ENCODE measurements at places on chromosomes 5 and 9.
A peak's percentile ranks its signal among the peaks of the same experiment; 100 is the strongest.

DNA sequence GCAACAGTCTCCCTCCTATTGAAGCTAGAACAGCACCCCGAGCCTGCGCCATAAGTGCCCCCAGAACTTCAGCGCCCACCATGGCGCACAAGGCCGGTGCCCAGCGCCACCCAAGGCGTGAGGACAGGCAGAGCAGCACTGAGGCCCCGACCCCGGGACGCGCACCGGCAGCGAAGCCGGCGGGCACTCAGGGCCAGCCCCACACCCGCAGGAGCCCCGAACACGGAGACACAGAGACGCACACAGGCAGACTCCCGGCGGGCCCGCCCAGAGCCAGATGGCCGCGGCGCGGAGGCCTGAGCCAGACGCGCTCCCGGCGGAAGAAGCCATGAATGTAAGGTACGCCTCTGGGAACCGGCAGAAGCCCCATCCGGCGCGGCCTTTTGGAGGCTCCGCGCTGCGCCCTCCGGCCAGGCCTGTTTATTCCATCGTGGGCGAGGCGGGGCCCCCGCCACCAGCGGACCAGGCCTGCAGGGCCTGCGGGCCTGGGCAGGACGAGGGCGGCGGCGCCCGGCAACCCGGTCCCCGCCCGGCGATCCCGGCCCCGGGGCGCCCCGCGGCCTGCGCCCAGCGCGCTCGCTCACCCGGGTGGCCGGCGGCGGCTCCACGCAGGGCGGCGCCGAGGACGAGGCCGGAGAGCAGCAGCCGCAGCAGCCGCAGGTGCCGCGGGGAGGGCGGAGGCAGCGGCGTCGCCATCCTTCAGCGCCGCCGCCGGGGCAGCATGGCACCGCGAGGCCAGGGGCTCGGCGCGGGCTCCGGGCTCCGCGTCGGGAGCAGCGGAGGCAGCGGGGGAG is 486 bp downstream of the NPDC1 start:
- H3K4me1 ChIP-seq: peaks cover 20% of the 10 kb centered on the region
- peak overlapping the region; percentile 49 for H3K4me3 ChIP-seq
- peak; percentile 32 for DNase-seq
- peaks cover 45% of the 10 kb centered on the region for H3K27me3 ChIP-seq
- H3K27ac ChIP-seq: no peak overlapping the region

- no peaks in the 10 kb centered on the region for H3K4me1 ChIP-seq
- H3K27me3 ChIP-seq: no peaks in the 10 kb centered on the region
- H3K4me3 ChIP-seq: no peak overlapping the region
- no peak overlapping the region for H3K27ac ChIP-seq
Observed at GRCh38 chr9:1748407-1748806, 266.7 kb upstream of the SMARCA2 start.

- DNase-seq: no peak
- peaks cover 58% of the 10 kb centered on the region for H3K27me3 ChIP-seq
- no peak overlapping the region for H3K27ac ChIP-seq
- H3K4me1 ChIP-seq: peaks cover 31% of the 10 kb centered on the region
- H3K4me3 ChIP-seq: no peak overlapping the region
Observed at GRCh38 chr5:72140711-72141110, 33.4 kb downstream of the MAP1B start.

- H3K36me3 ChIP-seq: no peaks in the 10 kb centered on the region
- no peak overlapping the region for H3K4me3 ChIP-seq
- H3K4me1 ChIP-seq: peaks cover 22% of the 10 kb centered on the region
Observed at GRCh38 chr5:81558188-81558587, 164.3 kb upstream of the ACOT12 start.

DNA sequence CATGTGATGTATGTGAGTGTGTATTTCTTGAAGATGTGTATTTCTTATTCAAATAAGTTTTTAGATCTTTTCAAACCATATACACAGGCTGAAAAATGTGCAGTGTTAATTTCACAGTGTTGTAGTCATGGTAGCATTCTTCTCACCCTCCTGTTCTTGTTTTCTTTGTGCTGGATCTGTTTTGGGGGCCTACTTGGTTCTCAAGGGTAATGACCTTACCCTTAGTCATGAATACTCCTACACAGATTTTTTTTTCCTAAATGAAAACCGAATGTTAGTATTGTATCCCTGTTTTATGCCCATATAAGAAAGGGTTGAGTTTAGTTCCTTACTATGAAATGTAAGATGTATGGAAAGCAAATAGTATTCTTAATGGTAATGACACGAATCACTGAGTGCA is 88.0 kb downstream of the SLC44A1 start:
- no peak overlapping the region for H3K27ac ChIP-seq
- no peak overlapping the region for H3K4me3 ChIP-seq
- no peaks in the 10 kb centered on the region for H3K27me3 ChIP-seq
- peaks cover 10% of the 10 kb centered on the region for H3K4me1 ChIP-seq

DNA sequence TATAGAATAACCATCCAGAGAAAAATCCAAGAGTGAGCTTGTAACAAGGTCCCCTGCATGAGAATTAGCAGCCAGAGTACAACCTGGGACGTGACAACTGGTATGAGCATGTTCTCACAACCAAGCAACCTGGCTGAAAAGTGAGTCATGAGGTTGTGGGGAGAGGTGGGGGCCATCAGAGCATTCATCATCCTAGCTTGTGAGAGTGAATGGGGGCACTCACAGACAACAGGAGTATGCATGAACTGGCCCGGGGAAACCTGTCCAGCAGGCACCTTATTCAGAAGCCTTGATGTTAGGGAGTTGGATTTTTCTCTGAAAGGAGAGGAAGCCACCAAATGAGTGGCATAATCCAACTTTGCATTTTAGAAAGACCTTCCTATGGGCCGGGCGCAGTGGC is 113.0 kb downstream of the FRMD3 start:
- no peak for DNase-seq
- H3K4me1 ChIP-seq: no peaks in the 10 kb centered on the region
- H3K27me3 ChIP-seq: no peaks in the 10 kb centered on the region
- H3K27ac ChIP-seq: no peak overlapping the region

GRCh38 chr9:125554726-125555125 is 152.3 kb downstream of the MAPKAP1 start:
- no peak overlapping the region for H3K27ac ChIP-seq
- peaks cover 16% of the 10 kb centered on the region for H3K36me3 ChIP-seq
- no peak for DNase-seq

GRCh38 chr9:27426511-27427271 is 97.4 kb upstream of the IFNK start:
- H3K27ac ChIP-seq: no peak overlapping the region
- DNase-seq: no peak
- H3K4me1 ChIP-seq: peaks cover under 1% of the 10 kb centered on the region
- H3K27me3 ChIP-seq: no peaks in the 10 kb centered on the region
- no peak overlapping the region for H3K4me3 ChIP-seq

GRCh38 chr5:73625944-73626811 is at the start of gene ARHGEF28:
TSS of gene ARHGEF28 (plus strand) at chr5:73626196. CDS start at chr5:73684852, 58,656 bp downstream.
- peak within 1 kb of the TSS; percentile 61 for H3K4me3 ChIP-seq
- H3K4me1 ChIP-seq: peaks cover 6% of the 10 kb centered on the region
- peaks cover 49% of the 10 kb centered on the region for H3K27me3 ChIP-seq
- no peaks in the 10 kb centered on the region for H3K36me3 ChIP-seq
- no peak within 1 kb of the TSS for H3K27ac ChIP-seq

DNA sequence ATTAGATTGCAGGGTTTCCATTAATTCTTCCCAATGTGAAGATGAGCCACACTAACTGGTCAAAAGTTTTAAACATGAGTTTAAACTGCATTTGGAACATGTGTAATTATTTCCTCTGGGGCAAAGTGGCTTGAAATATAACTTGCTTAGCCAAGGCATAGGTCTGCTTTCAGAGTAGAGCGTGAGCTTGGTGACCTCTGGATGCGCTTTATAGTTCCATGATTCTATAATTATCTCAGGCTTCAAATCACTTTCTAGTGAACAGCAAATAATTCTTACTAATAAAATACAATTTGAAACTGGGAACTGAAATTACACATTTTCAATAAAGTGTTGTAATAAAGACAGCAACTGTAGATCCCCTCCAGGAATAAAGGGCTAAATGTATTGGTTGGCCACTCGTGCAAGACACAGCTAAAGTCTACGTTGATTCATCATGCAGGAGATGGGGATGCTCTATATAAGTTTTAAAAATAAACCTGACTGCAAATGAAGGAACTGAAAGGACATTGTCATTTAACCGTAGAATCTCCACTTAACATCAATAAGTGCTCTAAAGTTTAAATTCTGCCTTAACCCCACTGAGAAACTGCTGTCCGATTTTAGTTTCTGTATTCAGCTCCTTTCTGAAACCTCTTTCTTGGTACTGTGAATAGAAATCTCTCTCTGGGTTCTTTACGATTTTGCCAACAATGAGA is 460.0 kb downstream of the PSAT1 start:
- no peak for DNase-seq
- H3K27me3 ChIP-seq: no peaks in the 10 kb centered on the region
- no peaks in the 10 kb centered on the region for H3K36me3 ChIP-seq
- no peak overlapping the region for H3K27ac ChIP-seq
- H3K4me3 ChIP-seq: no peak overlapping the region

GRCh38 chr5:142660731-142661130 is 25.2 kb downstream of the FGF1 start:
- DNase-seq: no peak
- H3K27me3 ChIP-seq: peaks cover 8% of the 10 kb centered on the region
- no peaks in the 10 kb centered on the region for H3K4me1 ChIP-seq
- no peak overlapping the region for H3K27ac ChIP-seq
- no peak overlapping the region for H3K4me3 ChIP-seq

- H3K36me3 ChIP-seq: no peaks in the 10 kb centered on the region
- no peak overlapping the region for H3K4me3 ChIP-seq
- H3K27me3 ChIP-seq: peaks cover 24% of the 10 kb centered on the region
- no peak for DNase-seq
- H3K4me1 ChIP-seq: no peaks in the 10 kb centered on the region
Observed at GRCh38 chr9:37604296-37604695, 11.9 kb upstream of the TOMM5 start.

GRCh38 chr9:21982861-21983560 is 11.2 kb downstream of the CDKN2A start:
- H3K4me1 ChIP-seq: no peaks in the 10 kb centered on the region
- H3K4me3 ChIP-seq: no peak overlapping the region
- no peak overlapping the region for H3K27ac ChIP-seq
- DNase-seq: no peak
- no peaks in the 10 kb centered on the region for H3K36me3 ChIP-seq
- H3K27me3 ChIP-seq: peaks cover 63% of the 10 kb centered on the region

All from activated naive CD8-positive, alpha-beta T cell treated with anti-CD3 and anti-CD28 coated beads, Interleukin-2, amount 50 U/mL, for 24 hours (primary cell).